ENCODE measurements at places on chromosomes 2 and 18.
A peak's percentile ranks its signal among the peaks of the same experiment; 100 is the strongest.

DNA sequence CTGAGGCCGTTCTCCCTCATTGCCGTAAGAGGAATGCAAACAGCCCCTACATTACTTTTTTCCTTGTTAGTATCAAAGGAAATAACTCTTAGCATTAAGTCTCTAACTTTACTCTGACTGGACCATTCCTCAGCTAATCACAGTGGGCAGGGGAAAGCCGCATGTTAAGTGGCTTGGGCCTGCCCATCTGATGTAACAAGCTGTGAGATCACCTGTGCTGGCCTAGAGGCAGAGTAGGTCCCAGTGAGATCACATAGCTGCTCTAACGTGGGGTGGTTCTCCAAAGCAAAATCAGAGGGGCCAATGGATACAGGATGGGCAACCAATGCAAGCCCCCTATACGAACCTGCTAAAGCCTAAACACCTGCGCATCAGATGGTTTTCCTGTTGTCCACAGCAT is 5.9 kb upstream of the MOCOS start:
- DNase-seq, result no peak

- DNase-seq, result no peak
Observed at GRCh38 chr2:189144700-189145211, 34.8 kb downstream of the COL5A2 start.

DNA sequence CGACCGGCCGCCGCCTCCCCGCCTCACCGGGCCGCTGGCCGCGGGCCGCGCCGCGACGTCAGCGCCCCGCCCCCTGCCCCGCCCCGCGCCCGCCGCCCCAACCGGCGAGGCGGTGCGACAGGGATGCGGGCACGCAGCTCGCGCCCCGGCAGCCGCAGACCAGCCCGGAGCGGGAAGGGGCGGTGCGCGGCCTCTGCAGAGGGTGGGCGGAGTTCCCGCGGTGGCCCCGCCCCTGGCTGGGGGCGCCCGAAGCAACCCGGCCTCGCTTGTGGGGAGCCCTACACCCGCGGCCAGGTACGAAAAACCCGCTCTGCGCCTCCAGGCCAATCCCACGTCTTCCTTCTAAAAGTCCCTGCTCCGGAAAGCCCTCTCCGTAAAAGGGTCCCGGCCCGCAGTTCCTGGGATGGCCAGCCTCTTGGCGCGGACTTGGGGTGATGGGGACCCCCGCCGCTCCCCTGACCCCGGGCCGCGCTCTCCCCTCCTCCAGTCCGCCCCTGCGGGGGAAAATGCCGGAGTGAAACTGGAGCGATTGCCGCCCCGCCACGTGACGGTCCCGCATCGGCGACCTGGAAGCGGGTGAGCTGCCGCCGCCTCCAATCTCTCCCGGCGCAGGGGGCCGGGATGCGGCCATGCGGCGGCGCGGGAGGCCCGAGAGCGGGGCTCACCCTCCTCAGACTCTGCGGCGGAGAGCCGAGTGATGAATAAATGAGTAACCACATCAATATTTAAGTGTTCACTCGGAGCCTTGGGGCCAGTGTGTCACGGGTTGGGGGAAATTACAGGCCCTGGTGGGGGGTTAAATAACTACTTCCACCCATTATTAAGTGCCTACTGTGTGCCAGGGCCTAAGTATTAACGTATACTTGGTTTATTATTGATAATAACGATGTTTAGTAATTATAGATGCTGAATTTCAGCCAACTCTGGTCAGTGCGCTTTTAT is at the start of gene RAB11FIP5:
RAB11FIP5 (minus strand) TSS at position 36 of the 942 bp plus-strand sequence. CDS start 171 bp downstream, outside the sequence.
- DNase-seq, result peak; percentile 39

GRCh38 chr2:98504381-98505109 is 59.9 kb downstream of the INPP4A start:
- no peak for DNase-seq

- no peak for DNase-seq
Observed at GRCh38 chr2:230124235-230124634, 55.5 kb upstream of the SLC16A14 start.

- DNase-seq, result no peak
Observed at GRCh38 chr18:34694591-34695165, 15.4 kb upstream of the DTNA start.
